ENCODE measurements at places on chromosomes 2 and 18.
A peak's percentile ranks its signal among the peaks of the same experiment; 100 is the strongest.

GRCh38 chr2:96143848-96144480 lies 1.3 kb downstream of the DUSP2 start:
- DNase-seq: peak; percentile 53

DNA sequence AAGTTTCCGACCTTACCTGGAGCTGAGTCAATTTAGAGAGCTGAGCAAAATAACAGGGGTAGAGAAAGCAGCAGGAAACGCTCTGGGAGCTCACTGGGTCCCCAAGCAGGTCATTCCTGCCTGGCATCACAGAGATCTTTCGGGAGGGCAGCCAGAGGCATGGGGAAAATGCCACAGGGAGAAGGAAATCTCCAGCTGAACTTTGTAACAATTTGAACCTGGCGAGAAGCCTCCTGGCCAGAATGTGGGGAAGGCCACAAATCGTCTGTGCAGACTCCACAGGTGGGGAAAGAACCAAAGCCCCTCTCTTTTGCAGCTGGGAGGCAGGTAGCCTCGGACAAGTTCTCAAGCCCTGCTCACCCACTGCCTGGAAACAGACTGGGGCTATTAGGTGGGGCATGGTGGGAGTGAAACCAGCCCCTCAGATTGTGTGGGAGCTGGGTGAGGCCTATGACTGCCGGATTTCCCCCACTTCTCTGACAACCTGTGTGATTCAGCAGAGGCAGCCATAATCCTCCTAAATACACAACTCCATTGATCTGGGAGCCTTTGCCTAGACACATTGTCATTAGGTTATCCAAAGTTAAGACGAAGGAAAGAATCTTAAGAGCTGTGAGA lies 53.9 kb downstream of the INO80D start:
- DNase-seq: no peak

DNA sequence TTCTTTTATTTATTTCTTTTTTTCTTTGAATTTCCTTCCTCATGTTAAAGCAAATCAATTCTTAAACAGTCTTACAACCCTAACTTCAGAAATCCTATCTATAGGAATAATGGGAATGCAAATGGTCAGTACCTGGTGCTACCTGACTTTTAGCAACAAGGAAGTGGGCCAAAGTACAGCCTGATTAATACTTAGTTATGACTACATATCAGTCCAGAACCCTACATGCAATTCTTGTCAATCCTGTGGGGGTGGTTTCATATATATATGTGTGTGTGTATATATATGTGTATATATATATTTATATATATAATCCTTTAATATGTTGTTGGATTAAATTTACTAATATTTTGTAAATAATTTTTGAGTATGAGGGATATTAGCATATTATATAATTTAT lies 14.8 kb upstream of the TRAPPC8 start:
- DNase-seq: no peak

GRCh38 chr2:159971365-159972152 lies 90.9 kb downstream of the PLA2R1 start:
- no peak for DNase-seq
